ENCODE measurements at places on chromosomes 1 and 21.

GRCh38 chr1:161726473-161727255 is 5.3 kb downstream of the FCRLB start:
- DNase-seq = no peak

DNA sequence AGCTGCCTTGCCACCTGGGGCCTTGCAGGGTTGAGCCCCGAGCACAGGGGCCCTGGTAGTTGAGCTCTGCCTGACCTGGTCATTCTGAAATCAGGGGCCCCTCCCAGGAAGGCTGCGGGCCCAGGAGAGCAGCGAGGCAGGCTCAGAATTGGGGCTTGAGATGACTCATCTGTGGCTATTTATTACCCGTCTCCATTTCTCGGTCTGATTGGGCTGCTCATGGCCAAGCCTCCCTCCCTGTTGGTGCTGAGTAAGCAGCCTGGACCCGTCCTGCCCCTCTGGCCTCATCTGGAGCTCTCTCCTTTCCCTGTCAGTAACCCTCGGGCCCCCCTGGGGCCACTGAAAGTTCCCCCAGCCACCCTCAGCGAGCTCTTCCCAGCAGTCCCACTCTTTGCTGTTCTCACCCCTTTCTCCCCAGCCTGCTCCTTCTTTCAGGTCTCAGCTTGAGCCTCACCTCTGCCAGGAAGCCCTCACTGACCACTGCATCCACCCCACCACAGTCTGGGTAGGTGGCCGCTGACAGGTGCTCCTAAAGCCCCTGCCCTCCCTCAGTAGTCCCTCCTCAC is 11.0 kb upstream of the TNFRSF8 start:
- no peak for DNase-seq

DNA sequence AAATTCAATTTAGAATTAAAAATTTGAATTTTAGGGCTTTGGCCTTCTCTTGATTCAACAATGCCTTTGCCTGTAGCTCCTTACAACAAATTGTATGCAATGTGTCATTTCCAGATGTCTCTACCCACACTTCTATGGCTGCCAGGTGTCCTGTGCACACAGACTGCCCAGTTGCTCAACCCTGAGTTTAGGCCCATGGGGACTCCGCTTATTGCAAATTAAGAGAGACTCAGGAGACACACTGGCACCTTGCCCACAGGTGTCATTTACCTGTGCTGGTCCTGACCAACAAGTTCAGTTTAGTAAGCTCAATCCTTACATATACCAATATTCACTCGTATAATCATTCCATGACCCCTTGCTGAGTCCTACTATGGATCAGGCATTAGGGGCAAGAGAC is 236.1 kb downstream of the OMA1 start:
- DNase-seq = no peak

GRCh38 chr1:241362350-241362749 is 5.3 kb upstream of the RGS7 start:
- no peak for DNase-seq

DNA sequence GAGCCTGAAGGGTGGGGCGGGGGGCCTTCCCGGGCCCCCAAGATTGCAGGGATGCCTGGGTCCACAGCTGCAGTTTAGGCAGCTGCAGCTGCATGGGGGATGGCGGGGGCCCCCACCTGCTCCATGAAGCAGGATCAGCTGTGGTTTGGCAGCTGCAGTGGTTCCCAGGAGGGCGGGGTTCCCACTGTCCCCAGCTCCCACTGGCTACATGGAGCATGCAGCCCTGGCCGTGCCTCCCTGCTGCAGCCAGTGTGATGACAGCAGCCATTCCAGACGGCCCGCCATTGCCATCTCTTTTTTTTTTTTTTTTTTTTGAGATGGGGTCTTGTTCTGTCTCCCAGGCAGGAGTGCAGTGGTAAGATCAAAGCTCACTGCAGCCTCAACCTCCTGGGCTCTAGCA is 992 bp upstream of the C1QA start:
- DNase-seq = no peak

DNA sequence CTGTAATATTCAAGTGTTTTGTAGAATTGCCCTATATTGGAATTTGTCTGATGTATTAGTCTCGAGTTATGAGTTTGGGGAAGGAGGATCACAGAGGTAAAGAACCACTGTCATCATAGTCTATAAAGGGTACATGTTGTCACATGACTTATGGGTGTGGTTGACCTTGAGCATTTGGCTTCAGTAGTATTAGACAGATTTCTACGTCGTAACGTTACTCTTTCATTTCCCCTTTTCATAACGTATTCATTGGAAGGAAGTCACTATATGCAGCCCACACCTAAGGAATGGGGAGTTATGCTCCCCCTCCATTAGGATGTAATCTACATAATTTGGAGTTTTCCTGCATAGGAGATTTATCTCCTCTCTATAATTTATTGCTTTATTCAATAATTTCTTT is 110.1 kb upstream of the VAV3 start:
- DNase-seq = no peak

- no peak for DNase-seq
Measured at GRCh38 chr1:112721966-112722524, 6.9 kb upstream of the PPM1J start.

DNA sequence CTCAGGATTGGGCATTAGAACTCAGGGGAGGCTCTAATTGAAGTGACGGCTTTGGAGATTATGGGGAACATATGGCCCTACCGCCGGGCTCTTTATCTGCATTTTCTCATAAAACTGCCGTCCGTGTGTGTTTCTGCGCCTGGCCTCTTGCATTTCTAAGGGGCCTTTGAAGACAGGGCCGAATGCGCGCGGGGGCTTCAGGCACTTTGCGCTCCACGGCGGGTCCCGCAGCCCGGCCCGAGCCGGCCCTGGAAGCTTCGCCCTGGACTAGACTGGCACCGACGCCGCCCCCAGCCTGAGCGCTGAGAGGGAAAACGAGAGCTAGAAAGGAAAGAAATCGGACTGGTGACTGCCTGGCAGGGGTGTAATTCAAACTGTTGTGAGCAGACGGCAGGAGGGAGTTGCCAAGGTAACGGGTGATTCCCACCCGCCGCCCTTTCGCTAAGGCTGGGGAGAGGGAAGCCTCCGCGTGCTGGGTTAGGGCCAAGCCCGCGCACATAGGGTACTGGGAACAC is 120.7 kb downstream of the LMX1A start:
- no peak for DNase-seq

GRCh38 chr21:32603131-32603530 is 9.0 kb downstream of the CFAP298 start:
- no peak for DNase-seq

DNA sequence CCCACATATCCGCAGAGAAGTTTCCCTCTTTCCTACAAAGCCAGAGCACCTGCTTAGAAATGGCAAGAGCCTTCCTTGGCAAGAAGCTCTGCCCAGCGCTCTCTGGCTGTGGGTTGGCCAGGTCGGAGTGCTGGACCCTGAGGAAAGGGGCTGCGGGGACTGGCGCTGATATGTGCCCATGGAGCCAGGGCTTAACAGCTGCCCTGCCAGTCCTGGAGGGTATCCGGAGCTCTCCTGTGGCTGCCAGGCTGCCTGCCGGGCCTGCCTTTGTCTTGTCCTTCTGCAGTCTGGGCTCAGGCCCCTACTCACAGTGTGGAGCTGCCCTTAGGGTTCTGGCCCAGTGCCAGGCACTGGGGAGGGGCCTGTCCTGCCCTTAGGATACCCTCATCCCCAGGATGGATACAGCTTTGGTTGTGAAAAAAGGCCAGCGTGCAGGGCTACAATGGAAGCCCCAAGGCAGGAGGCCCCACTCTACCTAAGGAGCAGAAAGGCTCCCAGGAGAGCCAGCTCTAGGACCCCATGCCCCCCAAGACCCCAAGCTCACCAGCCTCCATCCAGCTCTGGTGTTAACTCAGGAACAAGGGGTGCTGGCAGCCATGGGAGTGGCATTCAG is 43.4 kb downstream of the KIAA1614 start:
- no peak for DNase-seq

- peak; percentile 42 for DNase-seq
Measured at GRCh38 chr1:230310381-230311163, 115.6 kb downstream of the PGBD5 start.

DNA sequence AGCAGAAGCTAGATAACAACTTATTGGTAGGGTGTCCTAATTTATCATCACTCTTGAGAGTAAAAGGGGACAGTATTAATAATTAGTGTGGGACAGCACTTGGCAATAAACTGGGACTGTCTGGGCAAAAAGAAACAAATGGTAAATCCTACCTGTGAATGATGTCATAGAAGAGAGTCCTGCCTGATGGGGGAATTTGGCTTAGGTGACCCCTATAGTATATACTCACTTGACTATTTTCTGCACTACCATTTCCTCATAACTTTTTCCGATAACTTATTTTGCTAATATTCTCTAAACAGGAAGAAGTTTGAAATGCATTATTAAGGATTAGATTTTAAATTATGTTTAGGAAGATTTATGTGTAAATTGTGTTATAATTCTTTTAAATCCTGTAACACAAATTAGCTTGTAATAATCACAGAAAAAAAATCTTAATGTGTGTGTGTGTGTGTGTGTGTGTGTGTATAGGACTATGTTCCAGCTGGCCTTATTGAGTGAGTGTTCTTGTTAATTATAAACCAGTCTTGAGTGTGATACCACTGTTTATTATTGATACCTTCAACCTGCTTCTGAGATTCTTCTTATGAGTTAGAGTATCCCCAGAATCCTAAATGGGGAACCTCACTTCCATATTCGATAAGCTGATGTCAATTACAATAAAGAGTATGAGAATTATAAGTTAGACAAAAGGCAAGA is 144.2 kb upstream of the C1orf105 start:
- no peak for DNase-seq

- no peak for DNase-seq
Measured at GRCh38 chr1:85229574-85230097, 28.8 kb upstream of the SYDE2 start.

GRCh38 chr1:40981691-40982448 is 2.4 kb downstream of the CTPS1 start:
- DNase-seq = no peak

DNA sequence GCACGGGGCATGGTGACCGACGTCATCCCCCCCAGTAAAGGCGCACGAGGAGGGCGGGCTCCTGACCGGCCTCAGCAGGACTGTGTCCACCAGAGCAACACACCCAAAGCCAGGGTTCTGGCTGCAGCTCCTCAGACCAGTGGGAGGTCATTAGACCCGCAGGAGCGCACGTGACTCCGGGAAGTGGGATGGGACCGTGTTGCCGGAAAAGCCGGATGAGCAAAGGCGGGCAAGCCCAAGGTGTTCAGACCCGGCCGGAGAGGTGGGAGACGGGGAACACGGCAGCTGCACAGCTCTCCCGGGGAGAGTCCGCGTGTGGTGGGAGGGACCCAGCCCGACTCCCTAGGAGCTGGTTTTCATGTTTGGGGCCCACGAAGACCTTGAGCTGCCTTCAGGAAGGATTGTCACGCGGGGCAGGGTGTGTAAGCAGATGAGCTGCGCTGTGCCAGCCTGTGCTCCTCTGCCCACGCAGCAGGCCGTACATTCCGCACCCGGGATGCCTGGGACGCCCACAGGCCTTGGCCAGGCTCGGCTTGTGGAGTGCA is 20.6 kb upstream of the TRAPPC10 start:
- DNase-seq = no peak

- no peak for DNase-seq
Measured at GRCh38 chr1:165443539-165444311, 1.2 kb downstream of the RXRG start.

- DNase-seq = no peak
Measured at GRCh38 chr1:235648407-235648907, 1.1 kb downstream of the GNG4 start.

- DNase-seq = no peak
Measured at GRCh38 chr1:35499652-35500176, 57.5 kb downstream of the KIAA0319L start.

- DNase-seq = no peak
Measured at GRCh38 chr1:204972426-204972825, 70.6 kb upstream of the CNTN2 start.

DNA sequence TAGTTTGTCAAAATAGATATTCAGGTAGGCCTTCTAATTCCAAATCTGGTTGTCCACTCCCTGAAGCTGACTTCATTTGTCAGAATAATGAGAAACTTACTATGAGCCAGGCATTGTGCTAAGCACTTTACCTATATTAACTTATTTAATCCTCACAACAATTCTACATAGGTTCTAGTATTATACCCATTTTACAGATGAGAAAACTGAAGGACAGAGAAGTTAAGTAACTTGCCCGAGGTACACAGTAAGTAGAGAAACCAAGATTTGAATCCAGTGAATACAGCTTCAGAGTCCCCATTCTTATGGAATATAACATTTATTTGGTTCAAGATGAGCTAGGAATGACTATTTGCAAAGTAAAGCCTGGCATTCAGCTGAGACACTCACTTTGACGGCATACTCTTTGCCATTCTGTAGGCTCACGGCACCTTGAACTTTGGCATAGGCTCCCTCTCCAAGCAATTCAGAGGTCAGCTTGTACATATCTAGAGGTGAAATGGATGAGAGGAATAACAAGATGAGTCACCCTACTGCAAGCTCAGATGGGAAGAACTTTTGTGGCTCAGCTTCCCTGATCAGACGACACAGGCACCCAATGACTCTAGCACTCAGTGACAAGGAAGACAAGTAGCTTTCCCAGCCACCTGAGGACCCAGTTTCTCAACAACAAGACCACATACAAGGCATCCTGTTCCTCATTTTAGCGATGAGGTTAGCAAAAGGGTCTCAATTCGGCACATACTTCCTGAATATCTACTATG is 23.7 kb downstream of the MKNK1 start:
- DNase-seq = no peak

DNA sequence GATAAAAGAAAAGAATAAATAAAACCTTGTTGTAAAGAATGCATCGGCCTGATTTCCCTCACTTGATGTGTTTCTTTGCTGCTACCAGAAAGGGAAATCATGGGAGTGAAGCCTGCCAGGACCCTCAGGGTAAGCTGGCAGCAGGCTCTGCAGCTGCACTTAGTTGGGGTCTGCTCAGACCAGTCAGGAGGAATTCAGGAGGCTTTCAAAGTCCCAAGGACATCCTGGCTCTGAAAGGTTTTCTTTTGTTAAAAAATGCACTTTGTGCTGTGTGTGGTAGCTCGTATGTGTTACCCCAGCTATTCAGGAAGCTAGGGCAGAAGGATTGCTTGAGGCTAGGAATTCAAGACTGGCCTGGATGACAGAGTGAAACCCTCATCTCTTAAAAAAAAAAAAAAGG is 254.8 kb downstream of the ZNF648 start:
- DNase-seq = no peak

GRCh38 chr1:157240495-157241184 is 102.4 kb upstream of the ETV3 start:
- no peak for DNase-seq

- no peak for DNase-seq
Measured at GRCh38 chr1:218514689-218515088, 169.6 kb downstream of the TGFB2 start.

GRCh38 chr1:195733408-195733807 is 874.8 kb downstream of the KCNT2 start:
- no peak for DNase-seq

DNA sequence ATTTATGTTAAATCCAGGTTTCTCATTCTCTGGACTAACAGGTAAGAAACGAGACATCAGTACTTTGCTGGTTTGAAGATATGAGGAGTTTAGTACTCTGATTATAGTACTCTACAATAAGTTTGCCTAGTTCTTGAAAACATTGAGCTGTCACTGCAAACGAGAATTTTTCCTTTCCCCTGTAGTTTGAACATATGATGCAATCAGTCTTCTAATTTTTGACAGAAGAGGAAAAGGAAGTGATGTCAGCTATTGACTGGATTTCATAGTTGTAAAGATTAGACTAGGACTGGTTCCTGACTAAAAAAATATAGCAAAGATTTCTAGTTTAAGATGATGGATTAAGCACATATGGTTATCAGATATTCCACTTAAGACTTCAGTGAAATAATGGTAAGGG is 461.9 kb downstream of the LRRIQ3 start:
- DNase-seq = no peak

- no peak for DNase-seq
Measured at GRCh38 chr1:93672069-93672468, 9.6 kb downstream of the BCAR3 start.

- no peak for DNase-seq
Measured at GRCh38 chr21:27261676-27262075, 294.8 kb upstream of the ADAMTS5 start.

All from stimulated activated CD4-positive, alpha-beta T cell treated with anti-CD3 and anti-CD28 coated beads, Interleukin-1b, Interleukin-23, amount 100 ng/mL, for 1 hour (primary cell).